Stimulated activated CD8-positive, alpha-beta memory T cell treated with anti-CD3 and anti-CD28 coated beads, Interleukin-7, amount 100 ng/mL, for 1 hour (primary cell): ENCODE measurements at places on chromosomes 13 and 19.

DNA sequence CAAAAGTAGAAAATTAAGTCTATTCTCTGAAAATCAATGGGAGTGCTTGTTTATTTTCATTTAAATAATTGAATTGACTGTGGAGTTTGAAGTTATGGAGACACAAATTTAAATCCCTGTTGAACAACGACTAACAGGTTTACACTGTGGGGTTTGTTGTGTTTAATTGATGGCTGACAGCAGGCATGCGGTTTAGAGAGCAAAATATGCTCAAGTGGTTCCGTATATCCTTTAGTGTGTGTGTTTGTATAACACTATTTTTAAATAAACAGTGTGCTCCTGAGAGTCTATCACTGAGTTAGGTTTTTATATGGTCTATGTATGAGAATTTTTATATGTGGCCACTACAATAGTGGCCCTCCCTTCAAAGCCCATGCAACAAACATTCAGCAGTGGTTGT, 332.0 kb downstream of the GPC6 start:
- no peak for DNase-seq

- no peak for DNase-seq
These were observed 39.7 kb downstream of the MLLT1 start for GRCh38 chr19:6239871-6240676.

GRCh38 chr13:113029487-113030258, 60.7 kb downstream of the MCF2L start:
- DNase-seq: no peak

GRCh38 chr19:41929536-41930071, 1.4 kb upstream of the ERFL start:
- DNase-seq: no peak

DNA sequence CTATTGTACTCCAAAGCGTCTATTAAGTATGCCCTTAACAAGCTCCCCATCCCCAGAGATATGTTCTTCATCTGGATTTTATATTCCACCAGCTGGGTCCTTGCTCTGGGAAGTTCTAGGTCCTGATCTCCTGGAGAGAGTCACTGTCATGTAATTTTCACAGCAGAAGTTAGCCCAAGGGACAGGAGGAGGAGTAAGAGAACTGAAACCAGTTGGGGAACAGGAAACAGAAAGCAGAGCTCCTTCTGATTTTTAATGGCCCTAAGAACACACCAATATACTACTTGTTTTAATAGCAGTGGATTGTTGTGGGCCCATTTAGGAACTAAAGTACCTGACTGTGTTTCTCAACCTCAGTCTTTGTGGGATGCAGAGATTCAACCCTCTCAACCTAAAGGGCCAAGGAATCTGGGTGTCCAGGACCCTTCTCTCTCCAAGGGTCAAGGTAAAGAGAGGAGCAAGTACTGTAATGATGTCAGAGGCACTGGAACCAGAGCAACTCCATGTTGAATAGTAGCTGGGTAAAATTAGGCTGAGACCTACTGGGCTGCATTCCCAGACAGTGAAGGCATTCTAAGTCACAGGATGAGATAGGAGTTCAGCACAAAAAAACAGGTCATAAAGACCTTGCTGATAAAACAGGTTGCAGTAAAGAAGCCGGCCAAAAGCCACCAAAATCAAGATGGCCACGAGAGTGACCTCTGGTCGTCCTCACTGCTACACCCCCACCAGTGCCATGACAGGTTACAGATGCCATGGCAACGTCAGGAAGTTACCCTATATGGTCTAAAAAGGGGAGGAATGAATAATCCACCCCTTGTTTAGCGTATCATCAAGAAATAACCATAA, 8.1 kb upstream of the FPR3 start:
- no peak for DNase-seq

- DNase-seq: no peak
These were observed 7.2 kb downstream of the PHF11 start for GRCh38 chr13:49502954-49503353.

DNA sequence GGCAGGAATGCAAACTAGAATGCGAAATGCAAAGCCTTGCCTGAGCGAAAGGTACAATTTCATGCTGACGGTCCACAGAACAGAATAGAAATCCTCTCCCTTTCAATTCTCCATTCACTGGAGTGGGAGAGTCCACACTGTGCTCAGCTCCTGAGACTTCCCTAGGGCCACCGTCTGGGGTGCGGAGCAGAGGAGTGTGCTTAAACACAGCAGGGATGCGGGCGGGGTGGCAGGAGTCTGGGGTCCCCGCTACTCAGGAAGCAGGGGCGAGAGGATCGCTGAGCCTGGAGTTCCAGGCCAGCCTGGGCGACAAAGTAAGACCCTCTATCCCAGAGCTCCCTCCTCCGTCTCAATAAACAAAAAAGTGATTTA, 552 bp upstream of the ZNF816 start:
- no peak for DNase-seq
